ENCODE measurements at places on chromosomes 3 and 15.

GRCh38 chr3:194497799-194498575 lies 11.2 kb upstream of the ATP13A3 start:
- no peak for DNase-seq

GRCh38 chr3:197417441-197417840 lies 119.0 kb upstream of the DLG1 start:
- DNase-seq = no peak

- peak; percentile 35 for DNase-seq
These were observed 186.5 kb downstream of the FOXP1 start for GRCh38 chr3:71397046-71397445.

- DNase-seq = no peak
These were observed 95.5 kb upstream of the PRR23E start for GRCh38 chr3:127097481-127097880.

- DNase-seq = no peak
These were observed 39.7 kb upstream of the LRRFIP2 start for GRCh38 chr3:37214076-37214475.

All from heart right ventricle (tissue), 16 donors.